ENCODE measurements at places on chromosomes 2 and 18.

DNA sequence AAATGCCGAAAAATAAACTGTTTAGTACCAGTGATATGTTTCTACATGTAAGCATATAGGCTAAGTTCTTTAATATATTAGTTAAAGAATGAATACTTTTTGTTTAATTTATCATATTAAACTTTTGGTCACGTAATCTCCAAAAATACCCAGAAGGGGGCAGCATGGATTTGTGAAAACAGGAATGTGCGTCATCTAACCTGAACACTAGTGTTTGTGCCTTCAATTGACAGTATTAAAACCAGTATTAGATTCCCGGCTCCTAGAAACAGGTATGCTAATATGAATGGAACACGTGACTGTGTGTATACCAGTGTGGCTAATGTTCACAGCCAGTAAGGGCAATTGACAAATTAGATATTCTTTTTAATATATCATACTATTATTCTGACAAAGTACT lies 51.8 kb downstream of the WDR7 start:
- DNase-seq: peak; percentile 68

- peak; percentile 46 for DNase-seq
Observed at GRCh38 chr2:97988722-97989121, 7.0 kb downstream of the TMEM131 start.

DNA sequence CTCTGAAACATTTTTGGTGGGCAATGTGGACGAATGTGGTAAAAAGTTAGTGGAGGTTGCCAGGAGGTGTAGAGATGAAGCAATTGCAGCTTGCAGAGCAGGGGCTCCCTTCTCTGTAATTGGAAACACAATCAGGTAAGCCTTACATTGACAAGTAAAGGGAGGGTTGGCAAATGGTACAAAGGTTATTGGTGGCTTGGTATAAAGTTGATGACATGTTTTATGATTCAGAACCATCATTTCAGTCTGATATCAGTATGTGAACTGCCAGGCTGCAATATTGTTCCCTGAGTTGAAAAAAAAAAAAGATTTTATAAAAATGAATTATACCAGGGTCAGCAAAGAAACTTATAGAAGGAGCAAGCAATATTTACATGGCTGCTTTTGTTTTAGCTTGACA lies 14.4 kb upstream of the DLX1 start:
- DNase-seq: no peak

GRCh38 chr2:54047091-54047490 lies 68.3 kb upstream of the ACYP2 start:
- no peak for DNase-seq

GRCh38 chr2:139518321-139518720 lies 738.1 kb upstream of the NXPH2 start:
- DNase-seq: no peak

DNA sequence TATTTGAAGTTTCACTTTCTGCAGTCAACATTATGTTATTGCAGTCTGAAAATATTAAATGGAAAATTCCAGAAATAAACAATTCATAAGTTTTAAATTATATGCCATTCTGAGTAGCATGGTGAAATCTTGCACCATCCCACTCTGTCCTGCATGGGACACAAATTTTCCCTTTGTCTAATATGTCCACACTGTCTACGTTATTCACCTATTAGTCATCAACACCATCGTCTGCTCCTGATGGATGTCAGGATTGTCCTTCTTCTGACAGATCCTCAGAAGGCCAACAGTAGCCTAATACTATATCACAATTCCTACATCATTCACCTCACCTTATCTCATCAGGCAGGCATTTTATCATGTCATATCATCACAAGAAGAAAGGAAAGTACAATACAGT lies 163.1 kb downstream of the TXNL1 start:
- DNase-seq: no peak

DNA sequence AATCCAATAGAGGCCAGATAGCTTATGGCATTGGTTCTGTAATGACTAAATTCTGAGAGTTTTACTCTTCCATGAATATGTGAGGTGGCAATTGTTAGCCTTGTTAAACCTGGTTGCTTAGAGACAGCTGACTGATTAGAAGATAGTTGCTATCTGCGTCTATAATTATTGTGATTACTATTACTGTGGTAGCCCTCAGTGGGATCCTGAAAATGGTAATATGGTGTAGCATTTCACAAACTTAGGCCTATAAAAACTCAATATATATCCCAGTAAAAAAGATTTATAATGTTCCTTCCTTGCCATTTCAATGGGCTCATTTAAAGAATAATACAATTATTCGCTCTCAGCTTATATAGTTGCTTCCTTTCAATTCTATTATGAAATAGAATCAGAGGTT lies 405.8 kb upstream of the CDH2 start:
- no peak for DNase-seq

DNA sequence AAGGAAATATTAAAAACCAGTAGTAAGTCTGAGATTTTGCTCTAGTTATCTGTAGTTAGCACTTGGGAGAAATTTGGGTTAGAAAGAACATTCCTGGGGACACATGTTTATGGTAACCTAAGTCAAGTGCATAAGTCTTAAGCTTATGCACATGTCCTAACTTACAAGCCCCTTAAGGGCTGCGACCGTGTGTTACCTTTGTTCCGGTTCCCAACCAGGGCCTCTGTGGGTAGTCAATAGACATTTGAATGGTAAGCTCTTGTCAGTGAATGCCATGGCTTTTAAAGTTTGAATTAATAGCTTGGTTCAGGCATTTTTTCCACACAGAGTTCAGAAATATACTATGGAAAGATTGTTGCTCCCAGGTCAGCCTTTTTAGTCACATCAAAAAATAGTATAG lies 64.7 kb upstream of the CWC22 start:
- no peak for DNase-seq

DNA sequence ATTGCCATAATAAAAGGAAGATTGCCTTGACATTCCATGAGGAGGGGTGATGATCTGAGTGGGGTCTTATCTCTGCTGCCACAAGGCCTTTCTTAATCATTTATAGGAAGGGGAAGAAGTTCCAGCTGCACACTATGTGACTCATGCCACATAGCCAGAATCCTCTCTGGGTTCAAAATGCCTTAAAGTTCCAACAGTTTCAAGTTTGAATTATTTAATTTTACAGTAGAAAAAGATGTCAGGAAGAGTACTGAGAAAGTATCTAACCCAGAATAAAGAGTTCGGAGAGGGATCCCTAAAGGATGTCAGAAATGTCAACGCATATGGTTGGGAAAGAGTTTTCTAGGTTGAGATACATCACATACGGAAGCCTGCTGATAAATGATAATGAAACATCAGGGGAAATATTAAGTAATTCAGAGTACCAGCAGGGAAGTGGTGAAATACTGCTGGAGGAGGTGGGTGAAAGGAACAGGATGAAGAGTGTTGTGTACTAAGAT lies 999.9 kb downstream of the TSN start:
- no peak for DNase-seq

GRCh38 chr2:128580988-128581848 lies 262.6 kb upstream of the HS6ST1 start:
- DNase-seq: no peak

- no peak for DNase-seq
Observed at GRCh38 chr18:38933322-38933721, 1367.7 kb upstream of the CELF4 start.

GRCh38 chr2:216918088-216918680 lies 58.3 kb upstream of the TNP1 start:
- no peak for DNase-seq

DNA sequence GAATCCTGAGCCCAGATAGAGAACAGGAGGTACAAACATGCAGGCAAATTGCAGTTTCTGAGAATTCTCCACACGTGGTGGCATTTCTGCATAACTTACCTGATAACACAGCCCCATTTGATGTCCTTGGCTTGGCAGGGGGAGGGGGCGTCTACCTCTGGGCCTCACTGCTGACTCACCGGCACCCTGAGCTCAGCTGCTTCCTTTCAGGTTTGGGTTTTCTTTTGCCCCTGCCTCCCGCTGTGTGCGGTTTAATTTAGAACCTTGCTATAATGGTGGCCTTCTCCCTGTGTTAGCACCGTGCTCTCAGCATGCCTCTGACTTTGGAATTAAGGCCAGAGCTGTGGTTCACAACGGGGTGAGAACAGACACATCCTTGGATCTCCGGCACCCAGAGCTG lies 4.4 kb downstream of the CTIF start:
- no peak for DNase-seq

GRCh38 chr18:41594582-41594981 lies 360.5 kb upstream of the PIK3C3 start:
- DNase-seq: no peak

DNA sequence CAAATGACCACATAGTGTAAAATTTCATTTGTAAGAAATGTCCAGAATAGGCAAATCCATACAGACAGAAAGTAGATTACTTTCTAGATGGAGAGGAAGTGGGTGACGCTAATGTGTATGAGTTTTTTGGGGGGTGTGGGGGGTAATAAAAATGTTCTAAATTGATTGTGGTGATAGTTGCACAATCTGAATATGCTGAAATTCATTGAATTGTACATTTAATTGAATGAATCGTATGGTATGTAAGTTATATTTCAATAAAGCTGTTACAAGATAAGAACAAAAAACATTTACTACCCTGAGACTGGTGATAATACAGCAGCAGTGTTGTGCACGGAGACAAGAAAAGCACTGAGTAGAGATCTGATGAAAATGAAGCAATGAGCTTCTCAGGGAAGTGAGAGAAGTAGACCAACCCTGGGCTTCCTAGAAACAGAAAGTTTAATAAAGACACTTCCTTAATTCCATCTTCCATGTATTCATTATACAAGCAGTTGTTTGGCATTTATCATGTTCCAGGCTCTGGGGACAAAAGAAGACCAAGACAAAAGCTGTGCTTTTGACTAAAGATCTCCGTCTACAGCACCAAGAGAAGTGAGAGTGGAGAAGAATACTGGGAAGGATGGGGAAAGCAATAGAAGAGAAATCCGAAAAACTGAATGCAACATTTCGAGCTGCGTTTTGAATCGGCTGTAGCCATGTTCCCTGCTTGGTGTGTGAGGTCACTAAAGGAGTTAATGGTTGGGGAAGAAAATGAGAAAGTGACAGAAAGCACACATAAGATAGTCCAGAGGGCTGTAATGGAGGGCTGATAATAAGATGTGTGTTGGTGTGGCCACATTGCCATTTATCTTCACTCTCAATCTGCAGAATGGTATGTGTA lies 1.8 kb upstream of the PDE11A start:
- DNase-seq: no peak

All from NCI-H526 treated with DMSO at 0.1 percent for 48 hours (cell line).